ENCODE measurements at places on chromosomes 3 and 15. TPM values are rescaled to one million over a fixed set of nuclear protein-coding genes. Genes with fewer than 3 reads are reported as not detected.

RBMS3 gene
- 26.3 TPM for total RNA-seq

CLEC3B gene
- total RNA-seq, result not detected

ANKUB1 gene
- not detected for total RNA-seq

ZNF717 gene
- 1.4 TPM for total RNA-seq

HES1 gene
- 56.6 TPM for total RNA-seq

SLC28A2 gene
- total RNA-seq, result not detected

VGLL3 gene
- total RNA-seq, result 2.5 TPM

SLC2A2 gene
- not detected for total RNA-seq
